ENCODE measurements at places on chromosomes 12 and 14.

DNA sequence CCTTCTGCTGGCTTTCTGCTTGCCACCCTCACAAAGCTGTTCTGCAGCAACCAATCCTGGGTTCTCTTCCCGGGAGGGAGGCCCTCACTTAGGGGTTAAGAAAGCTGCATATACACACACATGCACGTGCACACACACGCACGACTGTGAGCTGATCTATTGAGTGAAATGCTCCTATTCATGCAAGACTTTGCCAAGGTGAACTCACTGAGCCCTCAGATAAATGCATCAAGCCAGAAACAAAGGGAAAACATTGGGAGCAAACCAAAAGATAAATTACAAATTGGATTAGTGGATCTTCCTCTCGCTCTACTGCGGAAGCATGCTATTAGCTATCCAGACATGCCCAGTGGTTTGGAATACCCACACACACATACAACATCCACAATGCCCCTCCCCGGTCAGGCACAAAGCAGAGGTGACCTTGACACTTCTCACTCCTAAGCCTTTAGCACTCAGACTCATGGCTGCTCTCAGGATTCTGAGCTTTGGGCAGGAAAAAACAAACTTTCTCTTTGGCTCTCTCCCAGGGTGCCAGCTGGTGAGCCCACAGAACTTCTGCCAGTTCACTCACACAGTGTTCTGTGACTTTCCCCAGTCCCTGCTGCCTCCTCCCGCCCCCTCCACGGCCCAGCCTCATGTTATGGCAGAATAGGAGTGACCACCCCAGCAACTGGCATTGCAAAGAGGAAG is 320.0 kb downstream of the DPF3 start:
- DNase-seq, result no peak

DNA sequence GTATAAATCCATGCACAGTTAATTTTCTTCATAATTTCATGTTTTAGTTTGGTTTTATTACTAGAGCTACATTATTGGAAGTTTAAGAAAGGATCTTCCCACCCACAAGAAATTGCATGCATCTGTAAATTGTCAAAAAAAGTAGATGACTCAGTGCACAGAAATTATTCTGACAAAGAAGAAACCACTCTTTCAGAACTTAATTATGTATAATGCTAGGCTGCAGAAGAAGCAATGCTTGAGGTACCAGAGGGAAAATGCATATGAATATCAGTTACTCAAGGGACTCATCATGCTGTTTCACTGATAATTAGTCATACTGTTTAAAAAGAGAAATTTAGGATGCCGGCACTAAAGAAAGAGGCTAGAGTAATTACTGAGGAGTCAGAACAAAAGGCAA is 147.0 kb downstream of the SLC16A7 start:
- DNase-seq, result no peak

GRCh38 chr12:132874175-132874574 is 13.2 kb downstream of the CHFR start:
- no peak for DNase-seq

DNA sequence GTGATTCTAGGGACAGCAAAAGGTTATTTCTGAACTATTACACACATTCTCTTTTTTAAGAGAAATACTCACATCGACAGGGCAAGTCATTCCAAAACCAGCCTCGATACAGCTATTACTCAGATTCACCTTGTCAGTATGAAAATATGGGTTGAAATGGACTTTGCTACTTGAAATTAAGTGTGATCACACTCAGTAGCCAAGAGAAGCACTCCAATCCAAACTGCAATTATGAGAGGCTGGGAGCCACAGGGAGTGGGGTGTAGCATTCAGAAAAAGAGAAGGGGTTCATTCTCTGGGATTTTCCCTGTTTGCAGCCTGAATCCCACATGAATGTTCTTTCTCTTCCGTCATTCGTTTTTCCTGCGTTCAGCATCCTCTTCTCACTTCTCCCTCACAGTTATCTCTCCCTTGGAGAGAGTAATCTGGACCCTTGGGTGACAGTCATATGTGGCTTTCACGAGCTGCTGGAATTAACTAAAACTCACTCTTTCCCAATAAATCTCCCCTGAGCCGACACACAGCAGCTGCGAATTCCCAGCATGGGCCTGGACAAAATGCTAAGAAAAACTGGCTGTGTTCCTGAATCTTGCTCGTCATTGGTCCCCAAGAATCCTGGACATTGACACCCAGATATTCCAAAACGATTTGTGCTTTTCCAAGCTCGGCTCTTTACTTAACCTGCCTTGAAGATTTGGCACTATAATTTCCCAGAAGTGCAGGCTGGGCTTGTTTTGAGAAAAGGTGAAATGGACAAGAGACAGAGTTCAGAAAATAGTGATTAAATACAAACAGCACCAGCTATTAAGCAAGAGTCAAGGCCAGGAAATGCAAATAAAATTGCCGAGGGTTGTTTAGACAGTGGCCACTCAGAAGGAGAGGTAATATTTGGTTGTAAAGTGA is 199.5 kb upstream of the PLEKHG7 start:
- DNase-seq, result no peak

DNA sequence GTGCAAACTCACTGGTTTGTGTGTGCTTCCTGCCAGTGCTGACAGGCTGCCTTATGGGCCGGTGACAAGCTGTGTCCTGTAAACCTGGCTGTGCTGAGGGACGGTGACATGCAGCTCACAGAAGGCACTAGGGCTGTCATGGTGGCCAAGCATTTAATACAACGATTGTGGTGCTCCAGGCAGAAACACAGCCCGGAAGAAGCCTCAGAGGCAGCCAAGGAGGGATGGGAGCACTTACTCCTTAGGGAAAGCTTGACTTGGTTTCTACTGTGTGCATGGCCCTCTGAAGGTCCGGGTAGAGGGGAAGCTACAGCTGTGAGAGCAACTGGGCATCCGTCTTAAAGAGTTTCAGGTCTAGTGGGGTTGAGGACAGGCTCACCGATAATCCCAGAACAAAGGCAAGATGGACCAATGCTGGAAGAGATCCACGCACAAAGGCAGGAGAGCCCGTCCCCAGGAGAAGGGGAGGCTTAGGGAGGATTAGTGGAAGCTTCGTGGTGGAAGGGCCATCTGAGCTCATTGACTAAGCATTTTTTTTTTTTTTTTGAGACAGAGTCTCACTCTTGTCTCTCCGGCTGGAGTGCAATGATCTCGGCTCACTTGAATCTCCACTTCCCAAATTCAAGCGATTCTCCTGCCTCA is 10.7 kb upstream of the MCRS1 start:
- no peak for DNase-seq

- DNase-seq, result peak; percentile 84
Measured at GRCh38 chr12:89384050-89384758, 31.9 kb upstream of the DUSP6 start.

- no peak for DNase-seq
Measured at GRCh38 chr12:44817687-44818086, 58.4 kb downstream of the NELL2 start.

DNA sequence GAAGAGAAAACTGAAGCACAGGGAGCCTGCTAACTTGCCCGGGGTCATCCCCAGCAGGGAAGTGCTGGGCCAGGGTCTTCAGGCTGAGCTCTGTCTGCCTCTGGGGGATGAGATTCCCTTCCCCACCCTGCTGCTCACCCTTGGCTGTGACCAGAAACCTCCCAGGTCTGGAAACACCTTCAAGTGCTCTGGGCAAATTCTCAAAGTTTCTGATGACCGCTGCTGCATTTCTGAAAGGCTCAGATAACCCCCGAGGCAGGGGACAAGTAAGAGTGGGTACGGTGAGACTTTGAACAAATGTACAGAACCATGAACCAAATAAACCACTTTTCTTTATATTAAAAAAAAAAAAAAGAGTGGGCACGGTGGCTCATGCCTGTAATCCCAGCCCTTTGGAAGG is 41.3 kb downstream of the LTBP2 start:
- no peak for DNase-seq

DNA sequence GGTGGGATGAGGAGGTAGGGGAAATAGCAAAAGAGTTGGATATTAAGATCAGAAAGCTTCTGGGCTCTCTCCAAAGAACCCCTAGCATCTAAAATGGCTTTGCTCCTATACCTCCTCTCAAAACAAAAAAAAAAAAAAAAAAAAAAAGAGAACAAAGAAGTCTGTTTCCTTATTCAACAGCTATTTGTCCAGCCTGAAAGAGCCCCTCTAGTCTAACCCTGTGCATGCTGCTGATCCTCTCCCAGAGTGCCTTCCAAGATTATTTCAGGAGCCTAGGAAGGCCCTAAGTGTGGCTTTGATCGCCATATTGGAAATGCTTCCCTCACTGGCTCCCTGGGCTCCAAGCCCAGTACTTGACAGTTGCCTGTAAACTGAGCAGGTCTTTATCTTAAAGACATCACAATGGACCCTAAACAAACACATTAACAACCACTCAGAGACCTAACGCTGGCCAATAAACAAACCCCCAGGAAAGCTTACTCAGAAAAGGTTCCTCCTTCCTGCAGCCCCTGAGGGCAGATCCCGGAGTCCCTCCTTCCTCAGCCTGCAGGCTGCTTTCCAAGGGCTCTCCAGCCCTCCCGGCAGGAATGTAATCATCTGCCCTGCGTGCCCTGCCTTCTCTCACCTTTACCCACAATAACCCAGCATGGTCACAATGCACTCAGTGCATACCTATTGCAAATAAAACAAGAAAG is 17.4 kb upstream of the COL2A1 start:
- no peak for DNase-seq

- peak; percentile 21 for DNase-seq
Measured at GRCh38 chr12:48351022-48351708, 446 bp upstream of the ZNF641 start.

DNA sequence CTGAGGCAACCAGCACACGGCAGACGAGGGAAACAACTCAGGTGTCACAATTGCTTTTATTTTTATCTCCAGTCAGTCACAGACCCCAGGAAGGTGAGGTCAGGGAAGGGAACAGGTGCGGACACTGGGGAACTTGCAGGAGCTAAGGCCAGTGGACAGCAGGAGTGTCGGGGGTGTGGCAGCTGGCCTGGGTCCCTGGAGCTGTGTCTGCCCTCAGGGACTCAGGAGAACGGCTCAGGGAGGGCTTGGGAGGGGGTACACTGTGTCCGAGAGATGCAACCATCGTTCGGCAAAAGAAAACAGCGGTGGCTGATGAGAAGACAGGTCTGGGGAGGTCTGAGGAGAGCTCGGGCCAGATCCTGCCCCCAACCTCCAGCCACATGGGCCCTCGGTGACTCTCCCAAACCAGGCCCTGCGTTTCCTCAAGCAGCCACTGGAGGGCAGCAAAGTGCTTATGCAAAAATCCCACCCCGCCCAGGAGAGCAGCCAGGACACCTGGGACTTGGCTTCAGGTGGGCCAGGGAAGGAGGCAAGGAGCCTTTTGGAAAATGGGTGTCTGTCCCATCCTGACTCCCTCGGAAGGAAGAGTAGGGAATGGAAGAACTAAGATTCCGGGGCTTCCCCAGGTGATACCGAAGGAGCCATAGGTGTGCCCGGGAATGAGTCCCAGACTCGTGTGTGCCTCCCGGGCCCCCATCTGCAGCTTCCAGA is 24.1 kb upstream of the BCDIN3D start:
- DNase-seq, result peak; percentile 49

GRCh38 chr14:103801459-103801858 is 45.9 kb downstream of the PPP1R13B start:
- no peak for DNase-seq

DNA sequence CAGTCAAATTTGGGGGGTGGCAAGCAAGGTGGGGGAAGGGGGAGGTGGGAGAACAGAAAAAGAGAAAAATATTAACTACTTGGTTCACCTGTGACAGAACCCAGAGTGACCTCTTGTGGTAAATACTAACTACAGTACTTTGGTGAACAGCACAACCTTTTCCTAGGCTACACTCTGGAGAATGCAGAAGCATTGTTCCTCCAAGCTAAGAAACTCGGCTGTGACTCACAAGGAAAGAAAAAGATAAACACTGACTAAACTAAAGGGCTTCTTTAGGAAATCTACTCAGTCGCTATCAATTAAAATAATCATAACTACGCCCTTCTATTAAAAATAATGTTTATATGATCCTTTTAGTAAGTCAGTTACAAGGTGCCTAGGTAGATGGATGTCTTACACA is 5.4 kb downstream of the KCNH5 start:
- DNase-seq, result peak; percentile 48

DNA sequence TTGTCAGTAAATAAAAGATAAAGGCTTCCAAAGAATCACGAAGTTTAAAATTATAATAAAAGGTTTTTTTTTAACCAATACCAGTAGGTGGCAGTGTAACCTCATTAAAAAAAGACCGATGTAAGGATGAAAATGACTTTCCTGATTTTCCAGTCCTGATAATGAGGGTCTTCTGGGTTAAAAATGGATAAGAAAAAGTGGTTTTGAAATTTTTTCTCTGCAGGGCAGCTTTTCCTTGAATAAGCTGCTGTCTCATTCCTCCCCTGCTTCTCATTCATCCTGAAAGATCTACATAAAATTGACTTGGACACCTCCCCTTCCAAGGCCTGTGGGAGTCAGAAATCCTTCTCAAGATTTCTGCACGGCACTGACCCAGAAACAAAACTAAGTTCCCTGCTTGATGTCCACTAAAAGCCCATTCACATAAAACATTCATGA is 58.9 kb upstream of the FBXO33 start:
- DNase-seq, result peak; percentile 31

GRCh38 chr14:105047283-105048016 is 17.8 kb downstream of the GPR132 start:
- DNase-seq, result no peak

DNA sequence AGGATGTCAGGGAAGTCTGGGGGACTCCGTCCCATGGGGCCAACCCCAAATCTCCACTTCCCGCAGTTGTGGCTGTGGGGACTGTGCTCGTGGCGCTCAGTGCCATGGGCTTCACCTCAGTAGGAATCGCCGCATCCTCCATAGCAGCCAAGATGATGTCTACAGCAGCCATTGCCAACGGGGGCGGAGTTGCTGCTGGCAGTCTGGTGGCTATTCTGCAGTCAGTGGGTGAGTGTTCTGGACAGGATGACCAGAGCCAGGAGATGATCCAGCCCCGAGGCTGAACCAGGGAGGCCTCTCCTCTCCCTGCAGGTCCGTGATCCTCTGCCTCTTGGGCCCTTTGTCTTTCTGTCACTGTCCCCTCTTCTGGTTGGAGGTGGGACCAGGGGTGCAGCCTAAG is 8.8 kb upstream of the IFI27 start:
- DNase-seq, result no peak

DNA sequence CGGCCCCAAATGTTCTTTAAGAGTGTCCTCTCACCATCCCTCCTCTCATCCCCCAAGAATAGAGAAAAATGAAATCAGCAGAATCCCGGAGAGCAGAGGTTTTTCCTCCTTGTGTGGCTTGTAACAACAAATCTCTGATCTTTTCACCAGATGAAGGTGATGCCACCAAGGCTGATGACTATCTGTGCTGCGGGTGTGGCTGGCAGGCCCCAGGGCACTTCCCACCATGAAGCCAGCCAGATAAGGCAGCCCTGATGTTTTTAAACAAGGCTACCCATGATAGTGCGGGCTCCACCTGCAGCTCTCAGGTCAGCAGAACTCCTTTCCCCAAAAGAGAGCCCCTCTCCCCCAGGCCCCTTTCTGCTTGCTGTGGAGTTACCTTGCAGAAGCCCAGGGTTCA is 58.0 kb upstream of the PARP11 start:
- DNase-seq, result no peak

Data from Kasumi-1 (cell line).